ENCODE measurements at places on chromosomes 7 and 10. TPM values are rescaled to one million over a fixed set of nuclear protein-coding genes. Genes with fewer than 3 reads are reported as not detected.
A peak's percentile ranks its signal among the peaks of the same experiment; 100 is the strongest.

CLEC2L gene
- not detected for total RNA-seq

CACNB2 gene
- not detected for total RNA-seq

- peak; percentile 47 for DNase-seq
Measured at GRCh38 chr10:27819781-27820531, 74.3 kb upstream of the MKX start.

DNA sequence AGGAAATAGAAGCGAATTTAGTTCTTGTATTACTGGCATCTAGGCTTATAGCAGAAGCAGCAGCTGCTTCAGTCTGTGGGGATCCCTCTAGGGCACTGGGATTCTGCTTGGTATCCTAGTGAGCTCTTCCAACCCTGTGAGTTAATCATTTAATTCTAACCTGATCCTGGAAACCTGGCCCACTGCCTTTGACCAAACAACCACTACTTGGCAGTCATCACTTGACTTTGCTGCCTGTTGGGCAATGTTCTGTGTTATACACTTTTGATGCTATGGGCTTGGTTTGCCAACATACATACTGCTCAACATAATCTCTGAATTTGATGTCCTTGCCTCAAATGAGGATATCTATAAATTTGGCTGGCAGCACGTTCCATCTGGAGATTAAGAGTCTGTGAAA lies 813.4 kb downstream of the ANKRD7 start:
- no peak for DNase-seq

GRCh38 chr10:110455446-110455845 lies 42.3 kb upstream of the DUSP5 start:
- no peak for DNase-seq

SPDYE9 gene
- not detected for total RNA-seq

DNA sequence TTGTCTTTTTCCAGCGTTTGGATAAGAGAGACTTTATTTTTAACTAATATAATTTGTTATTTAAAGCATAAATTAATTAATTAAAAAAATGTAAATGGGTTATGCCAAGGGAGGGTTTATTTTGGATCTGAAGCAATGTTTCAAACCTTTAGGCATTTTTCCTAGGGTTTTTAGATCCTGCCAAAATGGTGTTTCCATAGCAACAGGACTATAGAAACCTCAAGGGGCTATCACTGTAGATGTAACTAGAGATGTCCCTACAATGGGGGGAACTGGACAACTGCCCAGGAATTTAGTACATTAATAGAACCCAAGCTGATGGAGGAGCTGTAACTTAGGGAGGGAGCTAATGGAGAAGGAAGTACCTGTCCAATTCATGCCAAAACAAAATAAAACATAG lies 57.3 kb downstream of the SLC39A12 start:
- no peak for DNase-seq

NEUROD6 gene
- not detected for total RNA-seq

DNA sequence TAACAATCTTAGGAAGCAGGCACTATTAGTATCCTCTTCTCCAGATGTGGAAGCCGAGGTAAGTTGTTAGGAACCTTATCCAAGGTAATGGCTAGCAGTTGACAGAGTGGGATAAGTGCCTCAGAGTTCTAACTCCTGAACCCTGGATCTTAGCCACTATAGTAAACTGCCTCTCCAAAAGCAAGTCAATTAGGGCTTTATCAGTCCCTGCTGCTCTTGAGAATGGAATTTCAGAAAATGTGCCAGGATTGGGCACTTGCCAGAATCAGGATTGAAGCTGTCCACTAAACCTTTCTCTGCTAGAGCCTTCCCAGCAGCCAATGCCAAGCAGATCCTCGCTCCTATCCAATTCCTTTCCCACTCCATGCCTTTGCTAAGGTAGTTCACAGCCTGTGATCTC lies 777.5 kb upstream of the POM121L12 start:
- no peak for DNase-seq
